ENCODE measurements at places on chromosomes 3 and 15. TPM values are rescaled to one million over a fixed set of nuclear protein-coding genes. Genes with fewer than 3 reads are reported as not detected.

DNA sequence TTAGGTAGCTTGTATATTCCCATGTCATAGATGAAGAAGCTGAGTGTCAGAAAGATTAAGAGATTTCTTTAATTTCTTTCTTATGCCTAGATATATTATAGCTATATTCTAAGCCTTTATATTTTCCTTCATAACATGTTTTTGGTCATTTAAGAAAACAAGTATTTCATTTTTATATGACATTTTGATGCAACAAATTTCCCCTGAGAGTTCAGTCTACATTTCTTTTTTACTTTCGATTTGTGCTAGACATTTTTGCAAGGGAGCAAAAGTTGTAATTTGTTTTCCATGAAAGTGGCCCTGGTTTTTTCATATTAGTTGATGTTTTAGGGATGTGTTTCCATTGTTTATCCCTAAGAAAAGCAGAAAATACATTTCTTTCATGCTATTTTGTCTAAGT, 344.9 kb downstream of the NLGN1 start:
- no peak for DNase-seq

DNA sequence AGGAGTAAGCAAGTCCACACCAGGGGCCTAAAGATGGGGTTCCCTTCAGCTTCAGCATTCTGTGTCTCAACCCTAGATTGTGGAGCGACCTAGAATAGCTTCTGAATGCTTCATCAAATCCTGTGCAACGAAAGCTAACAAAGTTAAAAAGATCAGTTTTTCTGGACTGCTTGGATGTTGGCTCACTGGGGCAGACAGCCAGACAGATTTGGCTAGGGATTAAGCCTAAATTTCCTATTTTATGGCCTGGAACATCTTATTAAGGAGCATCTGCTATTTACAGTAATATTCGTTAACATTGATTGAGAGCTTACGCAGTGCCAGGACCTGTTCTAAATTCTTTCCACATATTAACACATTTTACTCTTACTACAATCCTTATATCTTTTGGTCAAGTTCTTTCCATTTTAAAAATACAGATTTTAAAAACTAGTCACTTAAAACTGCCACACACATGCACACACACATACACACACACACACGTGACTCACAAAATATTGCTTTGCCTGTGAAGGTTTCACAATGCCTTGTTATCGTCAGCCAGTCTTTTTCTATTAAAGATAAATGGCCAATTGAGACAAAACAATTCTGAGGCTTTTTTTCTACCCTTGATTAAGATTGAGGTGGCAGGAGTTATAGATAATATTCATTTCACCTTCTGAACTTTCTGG, 173.3 kb upstream of the SNTN start:
- no peak for DNase-seq

DNA sequence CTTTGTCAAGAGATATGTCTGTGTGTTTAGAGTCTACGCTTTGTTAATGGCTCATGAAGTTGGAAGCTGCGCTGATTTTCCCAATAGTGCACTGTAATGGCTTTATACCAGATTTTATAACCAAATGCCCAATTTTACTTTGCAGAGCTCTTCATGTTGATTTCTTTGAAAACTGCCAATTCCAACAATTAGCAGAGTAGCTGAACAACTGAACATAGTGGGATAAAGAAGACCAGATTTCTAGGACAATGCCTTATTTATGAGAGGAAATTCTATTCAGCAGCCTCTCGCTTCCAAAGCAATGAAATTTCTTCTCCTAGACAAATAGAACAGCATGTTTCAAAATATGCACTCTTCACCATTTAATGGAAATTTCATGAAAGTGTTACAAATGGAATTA, 66.9 kb upstream of the PROK2 start:
- DNase-seq: no peak

DNA sequence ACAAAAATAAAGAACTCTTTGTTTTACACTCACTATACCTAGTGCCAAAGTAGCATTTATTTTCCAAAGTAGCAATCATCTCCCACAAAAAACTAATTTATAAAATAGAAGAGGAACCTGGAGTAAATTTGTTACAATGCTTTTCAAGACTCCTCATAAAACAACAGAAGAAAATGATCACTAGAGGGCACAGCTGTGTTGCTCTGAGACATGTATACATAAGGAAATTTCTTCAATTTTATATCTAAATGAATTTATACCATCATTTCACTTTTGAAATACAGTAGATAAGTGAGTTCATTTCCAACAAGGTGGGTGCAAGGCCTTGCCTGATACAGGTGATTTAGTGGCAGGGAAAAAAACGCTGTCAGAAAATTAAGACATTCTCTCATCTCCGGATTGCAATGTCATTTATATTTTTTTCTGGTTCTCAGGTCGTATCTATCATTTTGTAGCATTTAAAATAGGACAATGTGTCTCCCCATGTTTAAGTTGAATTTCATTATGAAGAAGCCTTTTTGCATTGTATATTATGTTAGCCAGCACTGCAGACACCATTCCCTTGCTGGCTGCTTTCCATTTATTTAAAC, 25.3 kb upstream of the ARHGEF26 start:
- DNase-seq: no peak

DNA sequence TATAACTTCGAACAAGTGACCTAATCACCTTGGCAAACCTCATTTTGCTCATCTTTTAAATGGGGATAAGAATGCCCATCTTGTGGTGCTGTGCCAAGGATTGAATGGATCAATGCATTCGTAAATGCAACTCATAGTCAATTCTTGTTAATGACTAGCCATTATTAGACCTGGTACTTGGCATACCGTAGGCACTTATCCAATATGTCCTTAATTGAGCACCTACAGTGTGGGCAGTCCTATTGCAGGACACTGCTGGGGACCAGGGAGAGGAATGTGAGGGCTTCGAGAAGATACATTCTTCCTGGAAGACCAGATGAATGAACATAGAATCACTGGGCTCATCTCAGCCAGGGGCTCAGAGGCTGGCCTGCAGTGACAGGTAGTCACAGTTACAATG, 177.2 kb upstream of the TLE3 start:
- DNase-seq: no peak

DNA sequence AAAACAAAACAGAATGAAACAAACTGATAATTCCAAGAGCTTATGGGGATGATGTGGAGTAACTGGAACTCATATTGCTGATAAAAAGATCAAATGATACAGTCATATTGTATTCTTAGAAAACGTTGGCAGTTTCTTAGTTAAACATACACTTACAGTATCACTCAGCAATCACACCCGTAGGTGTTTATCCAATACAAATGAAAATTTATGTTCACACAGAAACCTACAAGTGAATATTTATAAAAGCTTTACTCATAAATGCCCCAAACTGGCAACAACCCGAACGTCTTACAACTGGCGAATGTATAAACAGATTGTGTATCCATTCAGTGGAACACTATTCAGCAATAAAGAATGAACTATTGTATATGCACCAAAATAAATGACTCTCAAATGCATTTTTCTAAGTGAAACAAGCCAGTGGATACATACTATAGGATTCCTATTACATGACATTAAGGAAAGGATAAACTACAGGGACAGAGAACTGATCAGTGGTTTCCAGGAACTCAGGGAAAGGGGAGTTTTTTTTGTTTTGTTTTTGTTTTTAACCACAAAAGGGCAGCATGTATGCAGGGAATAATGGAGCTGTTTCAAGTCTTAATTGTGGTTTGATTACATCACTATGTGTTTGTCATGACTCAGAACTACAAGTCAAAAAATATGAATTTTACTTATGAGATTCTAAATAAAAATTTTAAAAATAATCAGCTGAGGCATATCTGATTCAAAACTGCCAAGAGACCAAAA, 71.8 kb upstream of the NDUFB4 start:
- no peak for DNase-seq

GRCh38 chr15:96728591-96728990, 398.1 kb downstream of the NR2F2 start:
- no peak for DNase-seq

DNA sequence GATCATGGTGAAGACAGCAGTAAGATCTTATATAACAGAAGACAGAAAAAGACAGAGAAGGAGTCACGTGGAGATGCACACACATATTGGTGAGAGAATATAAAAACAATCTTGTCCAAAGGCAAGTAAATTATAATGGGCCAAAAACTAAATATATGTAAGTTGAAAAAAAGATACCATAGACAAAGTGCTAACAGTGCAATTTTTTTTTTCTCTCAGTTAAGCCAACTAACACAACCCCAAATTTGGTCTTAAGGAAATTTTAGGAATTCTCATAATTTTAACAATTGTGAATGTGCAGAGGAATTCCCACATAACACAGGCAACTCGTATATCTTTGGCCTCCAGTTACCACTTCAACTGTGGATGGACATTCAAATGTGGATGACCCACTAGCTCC, 432.2 kb downstream of the SOX2 start:
- no peak for DNase-seq

DNA sequence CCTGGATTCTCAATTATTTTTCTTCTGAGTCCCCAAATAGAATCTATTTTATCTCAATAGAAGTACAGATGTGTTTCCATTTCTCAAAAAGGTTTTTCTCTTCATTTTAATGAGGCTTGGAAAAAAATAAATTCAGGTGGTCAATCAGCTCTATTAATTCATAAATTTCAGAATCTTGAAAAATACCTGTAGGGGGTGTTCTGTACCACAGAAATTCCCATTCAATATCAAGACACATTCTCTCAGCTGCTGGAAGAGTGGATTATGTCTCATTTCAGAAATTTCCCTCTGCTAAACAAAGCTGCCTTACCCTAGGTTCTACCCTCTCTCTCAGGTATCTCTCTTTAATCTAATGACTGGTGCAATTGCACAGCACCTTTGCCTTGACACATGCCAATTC, 1121.2 kb downstream of the SI start:
- DNase-seq: no peak

DNA sequence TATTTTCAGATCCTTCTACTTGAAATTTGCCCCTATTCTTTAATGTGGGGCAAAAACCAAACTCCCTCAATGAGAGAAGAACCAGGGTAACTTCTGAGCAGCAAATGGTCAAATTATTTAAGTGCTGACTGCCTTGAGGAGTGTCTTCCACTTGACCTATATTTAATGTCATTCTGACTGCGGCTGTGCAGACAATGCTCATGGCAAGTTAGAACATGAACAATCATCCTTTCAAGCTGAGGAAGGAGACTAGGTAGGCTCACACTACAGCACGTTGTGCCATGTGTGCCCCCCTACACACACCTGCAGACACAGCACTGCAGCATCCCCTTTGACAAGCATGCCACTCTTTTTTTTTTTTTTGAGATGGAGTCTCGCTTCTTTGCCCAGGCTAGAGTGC, 98.2 kb downstream of the OSBPL10 start:
- DNase-seq: no peak

PCOLCE2 gene
- 122 TPM for total RNA-seq

ZNF619 gene
- 3.6 TPM for total RNA-seq

P2RY12 gene
- 5.2 TPM for total RNA-seq

SLC12A1 gene
- total RNA-seq: not detected
